Tibial nerve (tissue), 4 donors: ENCODE measurements at places on chromosomes 2 and 18. TPM values are rescaled to one million over a fixed set of nuclear protein-coding genes. Genes with fewer than 3 reads are reported as not detected.

DNA sequence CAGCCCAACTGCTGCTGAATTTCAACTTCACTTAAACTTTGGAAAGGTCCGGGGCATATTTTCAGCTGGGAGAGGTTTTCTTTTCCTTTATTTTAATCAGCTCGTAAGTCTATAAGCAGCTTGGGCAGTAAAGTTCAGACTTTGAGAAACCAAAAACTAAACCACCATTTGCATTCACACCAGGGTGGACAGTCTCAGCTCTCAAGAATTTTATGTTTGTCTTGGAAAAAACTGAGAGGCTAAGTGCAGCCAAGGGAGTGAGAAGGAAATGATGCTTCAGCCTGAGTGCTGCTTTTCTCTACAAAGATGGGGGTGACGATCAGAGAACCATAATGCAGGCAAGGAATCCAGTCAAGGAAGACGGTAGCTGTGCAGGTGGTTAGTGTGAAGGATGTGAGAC is 30.2 kb downstream of the MCFD2 start:
- no peaks in the 10 kb centered on the region for H3K27me3 ChIP-seq
- H3K4me3 ChIP-seq, result no peak overlapping the region
- H3K27ac ChIP-seq, result peak overlapping the region; percentile 60
- no peaks in the 10 kb centered on the region for H3K36me3 ChIP-seq

DNA sequence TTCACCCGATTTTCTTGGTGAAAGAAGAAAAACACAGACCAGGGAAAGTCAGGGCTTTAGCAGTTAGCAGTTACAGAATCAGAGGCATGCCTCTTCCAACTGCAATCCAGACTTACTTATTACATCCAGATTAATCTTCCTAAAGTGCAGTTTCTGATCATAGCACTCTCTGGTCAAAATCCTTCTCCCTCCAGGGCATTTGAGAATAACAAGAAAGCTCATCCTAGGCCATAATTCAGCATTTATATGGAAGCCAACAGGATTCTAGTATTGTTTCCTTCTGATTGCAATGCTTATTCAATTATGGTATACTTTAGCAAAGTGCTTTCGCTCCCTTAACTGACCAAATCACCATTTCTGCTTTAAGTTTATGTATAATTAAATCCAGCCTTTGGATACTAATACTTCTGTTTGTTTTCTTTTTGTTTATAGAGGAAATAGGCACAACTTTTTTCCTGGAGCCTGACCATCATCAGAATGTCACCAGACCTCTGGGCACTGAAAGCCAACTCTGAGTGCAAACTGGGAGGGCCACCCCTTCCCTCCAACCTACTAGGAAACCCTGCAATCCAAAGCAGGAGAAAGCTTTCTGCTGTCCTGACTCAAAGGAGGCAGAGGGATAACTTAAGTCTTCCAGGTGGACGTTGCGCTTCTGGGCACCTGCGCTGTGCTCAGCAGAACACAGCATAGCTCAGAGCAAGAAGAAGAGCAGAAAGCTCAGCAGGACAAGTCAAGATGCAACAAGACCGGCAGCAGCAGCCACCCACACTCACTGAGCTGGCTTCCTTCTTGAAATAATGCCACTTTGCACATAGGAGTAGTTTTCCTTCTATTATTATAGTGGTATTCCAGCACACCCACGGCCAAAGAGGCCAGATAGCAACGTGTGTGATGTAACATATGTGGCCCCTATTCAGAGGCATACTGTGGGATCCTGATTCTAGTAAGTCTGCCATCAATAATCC is 99.3 kb downstream of the STK39 start:
- no peaks in the 10 kb centered on the region for H3K36me3 ChIP-seq
- no peak overlapping the region for H3K27ac ChIP-seq
- no peaks in the 10 kb centered on the region for H3K4me1 ChIP-seq

The PGAP1 gene
- total RNA-seq, result 12.1 TPM

DNA sequence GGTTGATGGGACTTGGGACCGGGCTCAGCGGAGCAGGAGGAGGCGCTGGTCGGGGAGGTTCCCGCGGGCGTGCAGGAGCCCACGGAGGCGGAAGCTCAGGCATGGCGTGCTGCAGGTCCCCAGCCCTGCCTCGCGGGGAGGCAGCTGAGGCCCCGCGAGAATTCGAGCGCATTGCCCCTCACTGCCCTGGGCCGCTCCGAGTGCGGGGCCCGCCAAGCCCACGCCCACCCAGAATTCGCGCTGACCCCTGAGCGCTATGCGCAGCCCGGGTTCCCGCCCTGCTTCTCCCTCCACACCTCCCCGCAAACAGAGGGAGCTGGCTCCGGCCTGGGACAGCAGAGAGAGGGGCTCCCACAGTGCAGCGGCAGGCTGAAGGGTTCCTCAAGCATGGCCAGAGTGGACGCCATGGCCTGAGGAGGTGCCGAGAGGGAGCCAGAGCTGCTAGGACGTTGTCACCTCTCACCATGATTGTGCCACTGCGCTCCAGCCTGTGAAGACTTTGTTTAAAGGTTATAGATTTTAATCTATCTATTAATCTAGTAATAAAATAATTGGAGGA is 357.2 kb upstream of the RGPD4 start:
- H3K4me3 ChIP-seq, result no peak overlapping the region
- H3K4me1 ChIP-seq, result no peaks in the 10 kb centered on the region
- H3K27ac ChIP-seq, result no peak overlapping the region
- DNase-seq, result no peak
- H3K36me3 ChIP-seq, result no peaks in the 10 kb centered on the region
- no peaks in the 10 kb centered on the region for H3K27me3 ChIP-seq

The CAVIN2 gene
- total RNA-seq, result 48.0 TPM

The RIT2 gene
- total RNA-seq, result not detected

The IL1RN gene
- 0.59 TPM for total RNA-seq

- H3K4me3 ChIP-seq, result no peak overlapping the region
- no peaks in the 10 kb centered on the region for H3K4me1 ChIP-seq
- no peak overlapping the region for H3K27ac ChIP-seq
- peak; percentile 81 for DNase-seq
These were observed 37.6 kb downstream of the C18orf63 start for GRCh38 chr18:74353169-74353775.

DNA sequence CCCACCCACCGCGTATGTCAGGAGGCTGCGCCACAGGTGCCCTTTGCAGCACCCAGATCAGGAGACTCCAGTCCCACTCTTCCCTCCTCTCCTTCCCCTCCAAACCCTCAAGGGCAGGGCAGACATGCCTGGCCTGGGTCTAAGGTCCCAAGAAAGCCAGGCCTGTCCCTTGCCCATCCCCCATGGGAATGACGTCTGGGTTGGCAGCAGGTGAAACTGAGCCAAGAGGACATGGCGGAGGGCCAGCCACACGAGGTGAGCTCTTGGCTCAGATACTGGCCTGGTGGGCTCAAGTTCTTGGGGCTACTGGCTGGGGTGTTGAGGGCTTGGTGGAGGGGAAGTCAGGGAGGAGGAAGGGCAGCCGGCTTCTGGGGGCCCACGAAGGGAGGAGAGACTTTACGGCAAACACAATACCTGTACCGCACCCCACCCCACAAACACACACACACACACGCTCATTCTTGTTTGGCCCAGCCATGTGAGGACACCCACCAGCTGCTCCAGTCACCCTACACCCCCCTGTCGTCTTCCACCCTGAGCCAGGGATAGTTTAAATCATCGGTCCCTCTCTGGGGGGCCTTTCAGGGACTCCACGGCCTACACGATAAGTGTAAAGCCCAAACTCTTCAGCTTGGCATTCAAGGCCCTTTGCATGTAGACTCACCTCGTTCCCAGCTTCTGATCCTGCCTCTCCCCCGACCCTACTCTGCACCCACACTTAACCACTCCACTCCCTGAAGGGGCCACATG is 24.1 kb upstream of the TNS1 start:
- H3K36me3 ChIP-seq, result no peaks in the 10 kb centered on the region
- H3K4me3 ChIP-seq, result no peak overlapping the region
- no peaks in the 10 kb centered on the region for H3K27me3 ChIP-seq
- H3K4me1 ChIP-seq, result peaks cover 5% of the 10 kb centered on the region
- H3K27ac ChIP-seq, result no peak overlapping the region

The IL1RL1 gene
- 17.7 TPM for total RNA-seq

The ACMSD gene
- not detected for total RNA-seq

GRCh38 chr18:48497863-48498262 is 41.0 kb upstream of the CTIF start:
- no peak overlapping the region for H3K4me3 ChIP-seq
- no peaks in the 10 kb centered on the region for H3K27me3 ChIP-seq
- H3K36me3 ChIP-seq, result no peaks in the 10 kb centered on the region
- no peak overlapping the region for H3K27ac ChIP-seq
- H3K4me1 ChIP-seq, result no peaks in the 10 kb centered on the region

DNA sequence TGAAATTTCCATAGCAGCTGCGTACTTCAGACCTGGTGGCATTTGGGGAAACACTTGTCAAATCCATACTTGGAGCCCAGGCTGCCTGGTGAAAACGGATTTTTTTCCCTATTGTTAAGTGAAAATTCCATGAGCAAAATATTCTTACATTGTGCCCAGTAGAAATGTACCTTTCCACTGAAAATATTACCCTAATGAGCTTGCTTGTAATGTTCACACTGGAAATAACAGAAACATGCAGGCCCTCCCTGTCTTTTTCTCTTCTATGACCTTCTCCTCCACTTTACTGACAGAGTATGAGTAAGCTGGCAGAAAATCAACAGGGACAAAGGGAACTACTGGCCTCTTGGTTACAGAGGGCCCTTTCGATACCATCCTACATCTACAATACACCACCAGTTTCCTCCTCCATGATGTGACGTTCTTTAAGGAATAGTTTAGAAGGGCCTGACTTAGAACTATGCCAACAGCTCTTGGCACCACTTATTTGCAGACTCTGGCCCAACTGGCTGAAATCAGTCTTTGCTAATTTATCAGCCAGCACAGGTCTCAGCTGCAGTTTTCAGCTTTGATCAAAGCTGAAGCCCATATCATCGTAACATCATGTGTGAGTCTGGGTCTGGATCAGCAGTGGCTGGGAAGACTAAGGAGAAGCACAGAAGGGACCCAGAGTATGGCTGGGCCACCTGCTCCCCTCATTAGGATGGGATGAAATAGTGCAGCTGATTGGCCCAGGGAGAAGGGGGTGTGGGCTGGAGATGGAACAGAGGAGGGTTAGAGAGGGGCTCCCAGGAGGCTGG is 272.2 kb upstream of the ID2 start:
- peaks cover 14% of the 10 kb centered on the region for H3K4me1 ChIP-seq
- no peak overlapping the region for H3K27ac ChIP-seq

GRCh38 chr2:39484620-39485495 is 47.8 kb upstream of the MAP4K3 start:
- no peak for DNase-seq
- no peak overlapping the region for H3K27ac ChIP-seq
- no peak overlapping the region for H3K4me3 ChIP-seq
- H3K27me3 ChIP-seq, result no peaks in the 10 kb centered on the region
- H3K4me1 ChIP-seq, result peaks cover 3% of the 10 kb centered on the region

GRCh38 chr2:170929686-170930050 is 615 bp downstream of the GORASP2 start:
- DNase-seq, result peak; percentile 16
- H3K4me1 ChIP-seq, result peaks cover 21% of the 10 kb centered on the region
- H3K27me3 ChIP-seq, result no peaks in the 10 kb centered on the region
- H3K27ac ChIP-seq, result peak overlapping the region; percentile 95
- H3K4me3 ChIP-seq, result peak overlapping the region; percentile 81

The HRH4 gene
- 0.60 TPM for total RNA-seq

DNA sequence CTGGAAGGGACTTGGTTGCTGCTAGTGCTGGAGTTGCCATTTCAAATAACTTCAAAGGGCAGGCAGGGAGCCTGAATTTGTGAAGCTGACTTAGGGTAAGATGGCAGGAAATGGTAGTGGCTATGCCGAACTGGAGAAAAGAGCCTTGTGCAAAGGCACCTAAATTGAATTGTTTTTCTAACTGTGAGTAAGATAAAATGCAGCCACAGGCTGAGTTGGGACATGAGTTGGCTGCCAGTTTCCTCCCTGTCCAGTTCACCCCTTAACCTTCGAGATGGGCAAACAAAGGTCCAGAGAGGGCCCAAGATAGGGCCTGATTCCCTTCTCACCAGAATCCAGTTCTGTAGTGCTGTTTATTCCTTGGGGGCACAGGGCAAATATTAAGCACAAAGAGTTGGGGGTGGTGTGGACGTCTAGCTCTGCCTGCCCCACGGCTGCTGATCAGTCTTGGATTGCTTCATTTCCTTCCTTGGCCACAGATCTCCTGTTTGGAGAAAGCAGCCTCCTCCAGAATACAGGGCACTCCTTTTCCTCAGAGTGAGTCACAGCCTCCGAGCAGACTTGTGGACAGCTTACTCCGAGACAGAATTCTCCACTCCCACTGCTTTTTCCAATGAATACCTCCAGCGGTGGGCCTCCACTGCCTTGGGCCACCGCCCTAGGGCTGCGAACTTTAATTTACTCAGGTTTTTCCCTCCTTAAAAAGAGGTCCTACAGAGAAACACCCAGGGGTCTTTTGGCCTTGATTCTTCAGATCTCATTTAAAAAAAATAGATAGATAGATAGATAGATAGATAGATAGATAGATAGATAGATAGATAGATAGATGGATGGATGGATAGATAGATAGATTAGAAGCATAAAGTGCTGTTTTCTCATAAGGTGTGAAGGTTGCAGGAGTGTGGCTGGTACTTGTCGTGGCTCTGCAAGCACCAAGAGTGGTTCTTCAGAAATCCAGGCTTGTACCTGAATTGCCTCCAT is 18.4 kb upstream of the SLC20A1 start:
- DNase-seq, result no peak
- H3K27ac ChIP-seq, result peak overlapping the region; percentile 58

- H3K4me3 ChIP-seq, result no peak overlapping the region
- no peaks in the 10 kb centered on the region for H3K27me3 ChIP-seq
- peaks cover 9% of the 10 kb centered on the region for H3K36me3 ChIP-seq
These were observed 57.8 kb downstream of the PDK1 start for GRCh38 chr2:172613615-172614231.

DNA sequence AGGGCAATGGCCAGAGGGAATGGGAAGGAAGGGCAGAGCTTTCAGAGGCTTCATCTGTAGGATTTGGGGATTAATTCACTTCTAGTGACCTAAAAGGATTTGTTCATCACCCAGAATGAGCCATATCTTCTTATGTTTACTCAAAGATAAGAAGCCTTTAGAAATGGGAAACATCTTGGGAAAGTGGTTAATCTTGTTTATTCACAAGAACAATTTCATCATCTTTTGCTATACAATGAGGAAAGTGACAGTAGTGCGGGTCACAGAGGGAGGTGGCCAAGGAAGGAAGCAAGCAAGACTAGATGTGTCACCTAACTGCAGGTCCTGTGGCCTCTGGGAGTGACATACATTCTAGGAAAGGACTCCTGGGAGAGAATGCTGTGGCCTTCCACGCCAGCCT is 140.4 kb upstream of the ALPP start:
- no peaks in the 10 kb centered on the region for H3K36me3 ChIP-seq
- H3K4me1 ChIP-seq, result no peaks in the 10 kb centered on the region
- H3K4me3 ChIP-seq, result no peak overlapping the region

The DHRS9 gene
- total RNA-seq, result 0.22 TPM

GRCh38 chr2:240143801-240144648 is 3.6 kb upstream of the OTOS start:
- H3K4me1 ChIP-seq, result no peaks in the 10 kb centered on the region
- no peaks in the 10 kb centered on the region for H3K36me3 ChIP-seq
- no peak overlapping the region for H3K4me3 ChIP-seq

DNA sequence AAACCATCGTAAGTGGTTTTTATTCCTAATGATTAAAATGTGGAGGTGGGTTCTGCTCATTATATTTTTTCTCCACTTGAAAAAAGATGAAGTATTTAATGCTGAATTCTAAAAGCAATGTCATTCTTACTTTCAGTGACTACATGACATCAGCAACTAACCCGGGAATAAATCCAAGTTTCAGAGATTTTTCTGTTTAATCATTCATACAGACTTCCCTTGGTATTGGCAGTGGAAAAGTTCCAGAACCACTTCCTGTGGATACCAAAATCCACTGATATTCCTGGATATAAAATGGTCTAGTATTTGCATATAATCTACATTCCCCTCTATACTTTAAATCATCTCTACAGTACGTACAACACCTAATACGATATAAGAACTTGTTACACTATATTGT is 128.6 kb downstream of the ZNF532 start:
- peaks cover 52% of the 10 kb centered on the region for H3K4me1 ChIP-seq
- H3K27me3 ChIP-seq, result no peaks in the 10 kb centered on the region
- peak overlapping the region; percentile 65 for H3K27ac ChIP-seq
- no peaks in the 10 kb centered on the region for H3K36me3 ChIP-seq

The CASP10 gene
- 21.4 TPM for total RNA-seq
